ENCODE measurements at places on chromosomes 1 and 21.

GRCh38 chr1:180765151-180765550, 133.3 kb downstream of the XPR1 start:
- no peak for DNase-seq

- no peak for DNase-seq
These were observed 1316.8 kb upstream of the B3GALT2 start for GRCh38 chr1:194503209-194503608.

- DNase-seq, result no peak
These were observed 303.5 kb upstream of the NR5A2 start for GRCh38 chr1:199724049-199724448.

DNA sequence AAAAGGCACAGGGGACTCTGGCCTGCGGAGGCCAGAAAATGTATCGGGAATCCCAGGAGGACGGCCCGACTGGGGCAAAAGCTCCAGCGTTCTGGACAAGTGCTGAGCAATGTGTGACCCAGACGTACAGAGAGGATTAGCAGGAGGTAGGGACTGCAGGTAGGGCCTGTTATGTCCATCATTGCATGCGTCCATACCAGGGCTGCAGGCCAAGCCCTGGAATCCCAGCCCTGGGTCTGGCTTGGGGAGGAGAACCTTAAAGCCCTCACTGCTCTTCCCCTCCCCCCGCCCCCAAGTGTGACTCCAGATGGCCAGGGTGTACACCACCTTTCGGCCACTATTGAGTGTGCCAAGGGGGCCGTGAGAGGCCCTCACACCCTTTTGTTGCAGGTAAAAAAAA, 2.0 kb downstream of the RNF207 start:
- no peak for DNase-seq

DNA sequence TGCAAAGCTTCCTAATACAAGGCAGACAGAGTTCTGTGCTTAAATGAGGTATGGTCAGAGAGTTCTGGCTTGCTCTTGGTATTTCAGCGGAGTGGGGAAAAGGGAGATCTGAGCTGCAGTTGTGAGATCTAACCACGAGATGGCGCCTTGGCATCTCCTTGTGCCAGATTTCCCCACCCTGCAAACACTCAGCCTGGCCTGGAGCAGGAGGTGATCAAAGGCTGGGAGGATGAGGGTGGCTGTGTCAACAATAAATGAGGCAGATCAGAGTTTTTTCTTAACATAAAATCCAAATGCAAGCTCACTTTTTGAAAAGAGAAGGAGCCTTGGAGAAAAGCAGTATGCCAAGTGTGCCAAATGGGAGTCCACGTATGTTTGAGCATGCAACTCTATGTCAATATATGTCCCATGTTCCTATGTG, 4.1 kb upstream of the TFAP2E start:
- DNase-seq, result peak; percentile 71

DNA sequence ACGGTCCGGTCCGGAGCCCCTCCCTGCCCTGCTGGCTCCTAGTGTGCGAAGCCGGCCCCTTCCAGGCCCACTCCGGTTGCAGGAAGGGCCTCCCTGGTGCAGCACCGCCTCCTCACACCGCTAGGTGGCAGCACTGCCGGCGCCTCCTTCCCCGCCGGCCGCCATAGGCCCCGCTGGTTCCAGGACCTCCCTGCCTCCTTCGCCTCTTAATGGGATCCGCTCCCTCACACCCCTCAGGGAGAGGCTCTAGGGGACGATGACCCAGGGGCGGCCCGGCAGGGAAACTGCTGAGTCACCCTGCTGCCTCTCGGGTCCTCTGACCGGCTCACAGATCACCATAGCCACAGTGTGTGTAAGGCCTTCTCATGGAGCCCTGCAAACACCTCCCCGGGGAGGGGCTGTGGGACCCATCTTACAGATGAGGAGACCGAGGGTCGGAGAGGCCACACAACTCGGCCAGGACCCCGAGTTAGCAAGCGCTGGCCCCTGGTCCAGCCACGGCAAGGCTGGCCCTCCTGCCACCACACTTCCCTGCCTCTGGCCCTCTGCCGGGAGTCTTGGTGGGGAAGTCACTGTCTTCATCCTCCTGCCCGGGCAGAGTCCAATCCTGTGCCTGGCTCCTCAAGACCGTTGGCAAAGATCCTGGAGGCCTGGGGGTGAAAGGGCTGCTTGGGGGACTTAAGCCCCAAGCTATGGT, 1.6 kb upstream of the AJAP1 start:
- DNase-seq, result peak; percentile 80

- no peak for DNase-seq
These were observed 513.2 kb upstream of the ADGRL2 start for GRCh38 chr1:81287411-81288080.

- no peak for DNase-seq
These were observed 115.0 kb downstream of the ACBD6 start for GRCh38 chr1:180387413-180387812.

DNA sequence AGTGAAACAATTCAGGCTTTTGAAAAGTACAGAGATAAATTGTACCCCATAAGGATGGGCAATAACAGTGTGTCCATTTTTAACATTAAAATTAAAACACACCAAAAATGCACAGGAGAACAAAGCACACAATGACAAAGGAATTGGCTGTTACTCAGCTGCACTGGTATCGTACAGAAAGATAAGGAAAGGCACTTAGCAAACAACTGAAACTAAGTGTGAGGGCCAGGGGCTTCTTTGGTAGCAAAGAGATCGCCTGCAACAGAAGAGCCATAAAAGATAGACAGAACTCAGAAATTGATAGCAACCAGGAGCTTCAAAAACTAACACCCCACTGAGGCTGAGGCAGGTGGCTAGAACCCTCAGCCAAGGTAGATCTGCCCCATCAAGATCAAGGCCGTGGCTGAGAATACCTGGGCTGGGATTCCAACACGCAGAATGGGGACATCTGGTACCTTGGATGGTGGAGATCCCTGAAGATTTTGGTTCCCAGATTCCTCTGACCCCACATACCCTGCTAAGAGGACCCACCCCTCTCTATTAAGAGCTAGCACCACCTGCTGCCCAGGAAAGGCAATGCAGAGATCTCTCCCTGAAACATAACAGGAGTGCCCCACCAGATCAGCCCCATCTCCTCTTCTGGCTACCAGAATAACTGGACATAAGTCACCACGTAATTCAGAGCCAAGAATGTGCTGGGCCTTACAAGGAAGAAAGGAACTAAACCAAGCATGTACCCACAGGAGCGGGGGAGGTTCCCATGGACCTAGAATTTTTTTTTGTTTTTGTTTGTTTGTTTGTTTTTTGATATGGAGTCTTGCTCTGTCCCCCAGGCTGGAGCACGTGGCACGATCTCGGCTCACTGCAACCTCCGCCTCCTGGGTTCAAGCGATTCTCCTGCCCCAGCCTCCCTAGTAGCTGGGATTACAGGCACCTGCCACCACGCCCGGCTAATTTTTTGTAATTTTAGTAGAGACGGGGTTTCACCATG, 16.2 kb downstream of the PLEKHO1 start:
- no peak for DNase-seq

DNA sequence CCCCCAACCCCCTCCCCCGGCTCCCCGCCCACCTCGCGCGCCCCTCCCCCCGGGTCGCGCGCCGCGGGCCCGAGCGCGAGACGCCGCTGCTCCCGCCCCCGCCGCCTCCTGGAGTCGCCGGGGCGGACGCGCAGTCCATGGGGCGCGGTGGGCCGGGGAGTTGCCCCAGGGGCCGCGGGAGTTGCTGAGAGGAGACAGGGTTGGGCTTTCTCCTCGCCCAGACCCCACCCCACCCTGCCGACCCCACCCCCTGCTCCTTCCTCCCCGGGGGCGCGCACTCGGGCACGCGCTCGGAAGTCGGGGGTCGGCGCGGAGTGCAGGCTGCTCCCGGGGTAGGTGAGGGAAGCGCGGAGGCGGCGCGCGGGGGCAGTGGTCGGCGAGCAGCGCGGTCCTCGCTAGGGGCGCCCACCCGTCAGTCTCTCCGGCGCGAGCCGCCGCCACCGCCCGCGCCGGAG, at the start of gene LAMC1:
LAMC1 (plus strand) TSS at position 275 of the 455 bp plus-strand sequence. CDS start 297 bp downstream, outside the sequence.
- peak; percentile 58 for DNase-seq

- DNase-seq, result no peak
These were observed 16.7 kb upstream of the AVPR1B start for GRCh38 chr1:206133751-206134415.

DNA sequence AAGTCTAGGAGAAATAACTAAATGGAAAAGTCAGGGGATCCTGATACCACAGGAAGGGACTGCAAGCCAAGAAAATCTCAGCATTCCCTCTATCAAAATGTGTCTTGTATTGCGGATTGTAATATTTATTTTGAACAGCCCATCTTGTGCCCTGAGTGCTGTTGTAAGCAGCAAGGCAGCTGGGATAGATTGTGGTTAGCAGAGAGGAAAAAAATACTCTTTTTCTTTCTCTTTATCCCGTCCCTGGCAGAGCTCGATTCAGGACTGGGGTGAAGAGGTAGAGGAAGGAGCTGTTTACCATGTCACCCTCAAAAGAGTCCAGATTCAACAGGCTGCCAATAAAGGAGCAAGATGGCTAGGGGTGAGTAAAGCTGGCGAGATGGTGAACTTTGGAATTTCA, 1.2 kb downstream of the RGL1 start:
- no peak for DNase-seq

- no peak for DNase-seq
These were observed 35.3 kb upstream of the DNASE2B start for GRCh38 chr1:84363019-84363418.

DNA sequence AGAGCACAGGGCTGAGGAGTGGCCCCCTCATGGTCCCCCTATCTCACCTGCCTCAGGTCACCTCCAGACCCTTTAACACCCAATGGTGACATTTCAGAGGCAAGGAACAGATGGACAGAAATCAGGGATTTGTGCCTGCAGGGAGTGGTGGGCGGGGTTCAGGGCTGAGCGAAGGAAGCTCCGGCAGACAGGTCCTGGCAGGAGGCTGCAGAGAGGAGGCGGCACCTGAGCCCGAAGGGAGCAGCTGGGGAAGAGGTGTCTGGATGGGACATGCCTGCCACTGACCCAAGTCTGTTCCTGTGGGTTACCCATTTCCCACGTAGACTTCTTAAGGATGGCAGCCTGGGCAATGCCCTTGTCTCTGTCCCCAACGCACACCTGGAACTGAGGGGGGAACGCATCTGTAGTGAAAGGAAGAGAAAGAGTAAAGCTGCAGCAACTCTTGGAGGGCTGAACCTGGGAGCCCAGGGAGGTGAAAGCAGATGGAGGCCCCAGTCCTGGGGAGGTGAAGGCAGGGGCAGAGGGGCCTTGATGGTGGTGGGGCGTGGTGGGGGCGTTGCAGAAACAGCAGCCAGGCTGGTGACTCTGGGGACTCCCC, 61.6 kb upstream of the ADARB1 start:
- no peak for DNase-seq

- no peak for DNase-seq
These were observed 150.1 kb downstream of the DISC1 start for GRCh38 chr1:231776757-231777062.

DNA sequence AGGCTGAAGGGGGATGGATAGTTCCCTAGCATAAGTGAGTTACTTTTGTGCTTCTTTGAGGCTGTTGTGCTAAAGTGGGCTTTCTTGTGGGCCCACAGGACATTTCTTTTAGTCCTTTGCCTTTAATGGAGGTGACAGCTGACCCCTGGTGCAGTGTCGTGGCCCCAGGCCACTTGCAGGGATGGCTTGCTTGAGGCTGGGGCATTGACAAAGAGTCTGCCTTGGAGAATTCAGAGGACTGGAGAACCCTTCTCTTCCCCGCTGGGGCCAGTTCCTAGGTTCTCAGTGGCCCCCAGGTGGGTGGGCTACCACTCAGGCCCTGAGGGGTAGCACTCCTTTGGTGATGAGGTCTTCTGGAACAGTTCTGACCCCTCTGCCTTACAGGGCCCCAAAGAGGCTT, 12.8 kb downstream of the ABCG1 start:
- no peak for DNase-seq

DNA sequence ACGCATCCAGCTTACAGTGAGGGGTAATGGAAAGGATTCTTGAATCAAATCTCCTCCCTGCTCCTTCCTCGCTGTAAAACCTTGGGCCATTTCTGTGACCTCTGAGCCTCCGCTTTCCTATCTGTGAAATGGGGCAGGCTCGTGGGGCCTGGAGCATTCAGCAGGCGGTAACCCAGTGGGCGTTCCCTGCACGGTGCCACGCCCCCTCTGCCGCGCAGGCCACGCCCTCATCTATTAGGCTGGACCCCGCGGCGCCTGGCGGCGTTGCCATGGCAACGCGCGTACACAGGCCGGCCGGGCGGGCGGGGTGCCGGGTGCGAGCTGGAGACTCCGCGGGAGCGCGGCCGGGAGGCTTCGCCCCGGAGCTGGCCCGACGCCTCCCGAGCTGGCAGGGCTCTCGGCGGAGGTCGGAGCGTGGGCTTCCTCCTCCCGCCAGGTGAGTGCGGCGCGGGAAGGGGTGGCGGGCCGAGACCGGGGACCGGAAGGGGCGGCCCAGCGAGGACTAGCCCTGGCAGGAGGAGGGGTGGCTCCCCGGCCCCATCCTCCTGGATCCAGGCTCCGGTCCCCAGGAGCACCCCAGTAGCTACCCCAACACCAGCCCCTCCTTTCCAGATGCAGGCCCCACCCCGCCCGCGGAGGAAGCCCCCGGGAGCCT, at the start of gene FHAD1:
FHAD1 (plus strand) TSS at position 264 of the 655 bp plus-strand sequence. CDS start 4,562 bp downstream, outside the sequence.
- peak; percentile 35 for DNase-seq

GRCh38 chr1:174358786-174359453, 88.8 kb upstream of the GPR52 start:
- DNase-seq, result no peak

- DNase-seq, result no peak
These were observed 18.8 kb downstream of the PLEKHM2 start for GRCh38 chr1:15702722-15703550.

- no peak for DNase-seq
These were observed 12.4 kb upstream of the POFUT2 start for GRCh38 chr21:45299864-45300785.

GRCh38 chr1:182337736-182338571, 53.6 kb downstream of the GLUL start:
- no peak for DNase-seq

GRCh38 chr1:95067568-95067967, 5.2 kb downstream of the ALG14 start:
- DNase-seq, result no peak

DNA sequence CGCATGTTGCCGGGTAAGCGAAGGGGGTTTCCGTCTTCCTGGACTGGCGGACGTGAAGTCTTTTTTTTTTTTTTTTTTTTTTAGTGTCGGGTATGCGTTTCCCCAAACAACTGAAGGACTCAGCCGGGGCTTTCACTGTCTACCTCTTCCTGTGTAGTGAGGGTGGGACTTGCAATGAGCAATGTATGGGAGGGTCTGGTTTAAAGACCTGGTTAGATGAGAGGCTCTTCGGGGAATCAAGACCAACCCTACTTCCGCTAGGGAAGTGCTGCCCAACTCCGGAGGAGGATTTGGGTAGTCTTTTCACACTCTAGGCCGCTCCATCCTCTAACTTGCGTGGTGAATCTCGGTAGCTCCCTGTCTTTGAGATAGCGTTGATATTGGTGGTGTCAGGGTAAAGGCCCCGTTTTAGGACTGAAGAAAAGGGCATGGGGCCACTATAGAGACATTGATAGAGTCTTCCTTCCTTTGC, 754 bp downstream of the PRRC2C start:
- DNase-seq, result peak; percentile 8

DNA sequence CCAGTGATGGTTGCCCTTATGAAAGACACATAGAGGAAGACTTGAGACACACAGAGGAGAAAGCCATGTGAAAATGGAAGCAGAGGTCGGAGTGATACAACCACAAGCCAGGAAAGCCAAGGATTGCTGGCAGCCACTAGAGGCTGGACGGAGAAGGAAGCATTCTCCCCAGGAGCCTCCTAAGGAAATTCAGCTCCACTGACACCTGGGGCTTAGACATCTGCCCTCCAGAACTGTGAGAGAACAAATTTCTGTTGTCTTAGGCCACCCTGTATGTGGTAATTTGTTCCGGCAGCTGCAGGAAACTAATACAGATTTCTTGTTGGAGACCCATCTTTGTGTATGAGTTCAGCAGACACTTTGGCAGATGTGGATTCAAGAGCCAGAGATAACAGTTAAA, 126.9 kb upstream of the ATP1A1 start:
- DNase-seq, result no peak

- DNase-seq, result no peak
These were observed 3.7 kb downstream of the SMPDL3B start for GRCh38 chr1:27938488-27938887.

Measured in GM12892 (cell line).